ENCODE measurements at places on chromosomes 6 and 20. TPM values are rescaled to one million over a fixed set of nuclear protein-coding genes. Genes with fewer than 3 reads are reported as not detected.
A peak's percentile ranks its signal among the peaks of the same experiment; 100 is the strongest.

DNA sequence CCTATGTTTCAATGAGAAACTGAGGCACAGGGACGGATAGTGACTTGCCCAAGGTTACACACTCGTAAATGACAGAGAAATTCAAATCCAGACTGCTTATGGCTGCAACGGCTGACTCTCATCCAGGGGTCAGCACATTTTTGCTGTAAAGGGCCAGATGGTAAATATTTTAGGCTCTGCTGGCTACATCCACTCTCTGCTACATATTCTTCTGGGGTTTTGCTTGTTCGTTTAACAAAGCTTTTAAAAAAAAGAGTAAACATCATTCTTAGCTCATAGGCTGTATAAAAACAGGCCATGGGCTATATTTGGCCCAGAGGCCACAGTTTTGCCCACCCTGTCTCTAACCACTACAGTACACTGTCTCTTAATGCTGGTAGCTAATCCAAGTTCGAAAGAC is 103.4 kb downstream of the PREX1 start:
- no peak for DNase-seq

- peak; percentile 98 for DNase-seq
These were observed at the start of gene BPHL for GRCh38 chr6:3118353-3119039. TSS of gene BPHL (plus strand) at chr6:3118711. CDS start at chr6:3118741, 30 bp downstream.

- DNase-seq, result no peak
These were observed 94.2 kb upstream of the SCP2D1 start for GRCh38 chr20:18719426-18719825.

DNA sequence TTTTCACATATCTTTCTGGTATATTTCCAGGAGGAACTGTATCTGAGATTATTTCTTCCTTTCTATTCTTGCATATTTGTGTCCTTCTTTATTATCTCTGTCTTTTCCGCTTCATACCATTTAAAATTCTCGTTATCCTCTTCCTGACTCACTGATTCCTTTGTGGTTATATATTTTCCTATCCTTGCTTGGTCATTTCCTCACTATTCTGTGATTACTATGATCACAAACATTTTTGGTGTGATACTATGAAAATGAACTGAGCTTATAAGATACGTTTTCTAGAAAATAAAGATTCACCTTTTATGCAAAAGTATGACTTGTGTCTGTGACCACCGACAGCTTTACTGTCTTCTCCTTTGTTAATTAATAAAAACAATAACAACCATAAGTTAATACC is 26.5 kb upstream of the MYCT1 start:
- no peak for DNase-seq

GRCh38 chr6:151494235-151494935 is 568 bp downstream of the CCDC170 start:
- peak; percentile 42 for DNase-seq

- peak; percentile 45 for DNase-seq
These were observed 47.1 kb downstream of the MCUR1 start for GRCh38 chr6:13767121-13767808.

DNA sequence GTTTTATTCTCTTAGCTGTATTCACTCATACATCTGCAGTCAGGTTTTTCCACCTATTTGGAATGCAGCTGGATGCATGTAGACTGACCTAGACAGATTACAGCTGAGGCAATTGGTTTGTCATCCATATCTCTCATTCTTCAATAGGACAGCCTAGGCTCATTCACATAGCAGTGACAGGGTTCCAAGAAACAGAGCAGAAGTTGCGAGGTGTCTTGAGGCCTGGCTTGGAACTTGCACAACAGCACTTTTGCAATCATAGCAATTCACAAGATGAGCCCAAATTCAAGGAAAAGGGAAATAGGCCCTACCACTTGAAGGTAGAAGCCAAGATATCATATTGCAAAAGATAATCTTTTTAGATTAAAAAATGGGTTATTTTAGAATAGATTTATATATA is 508.9 kb upstream of the JAG1 start:
- no peak for DNase-seq

GRCh38 chr20:52035498-52035897 is 156.1 kb downstream of the ZFP64 start:
- DNase-seq, result no peak

DNA sequence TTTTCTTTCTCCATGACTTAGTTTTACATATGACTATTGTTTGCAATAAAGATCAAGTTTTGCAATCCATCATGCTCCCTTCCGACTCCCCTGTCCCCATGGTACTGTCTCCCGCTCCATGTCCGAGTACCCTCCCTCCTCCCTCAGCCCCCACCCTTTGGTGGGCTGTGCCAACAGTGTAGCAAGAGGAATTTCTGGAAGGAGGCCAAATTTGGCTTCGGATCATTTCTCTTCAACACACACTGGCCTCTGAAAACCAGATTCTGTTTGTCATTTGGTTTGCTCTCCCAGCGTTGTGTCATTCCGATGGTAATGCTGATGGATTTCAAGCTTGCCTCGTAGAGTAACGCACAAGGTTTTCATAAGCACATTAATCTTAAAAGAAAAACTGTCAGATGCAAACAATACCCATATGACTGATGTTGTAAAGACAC is 22.9 kb upstream of the PAX1 start:
- no peak for DNase-seq

DNA sequence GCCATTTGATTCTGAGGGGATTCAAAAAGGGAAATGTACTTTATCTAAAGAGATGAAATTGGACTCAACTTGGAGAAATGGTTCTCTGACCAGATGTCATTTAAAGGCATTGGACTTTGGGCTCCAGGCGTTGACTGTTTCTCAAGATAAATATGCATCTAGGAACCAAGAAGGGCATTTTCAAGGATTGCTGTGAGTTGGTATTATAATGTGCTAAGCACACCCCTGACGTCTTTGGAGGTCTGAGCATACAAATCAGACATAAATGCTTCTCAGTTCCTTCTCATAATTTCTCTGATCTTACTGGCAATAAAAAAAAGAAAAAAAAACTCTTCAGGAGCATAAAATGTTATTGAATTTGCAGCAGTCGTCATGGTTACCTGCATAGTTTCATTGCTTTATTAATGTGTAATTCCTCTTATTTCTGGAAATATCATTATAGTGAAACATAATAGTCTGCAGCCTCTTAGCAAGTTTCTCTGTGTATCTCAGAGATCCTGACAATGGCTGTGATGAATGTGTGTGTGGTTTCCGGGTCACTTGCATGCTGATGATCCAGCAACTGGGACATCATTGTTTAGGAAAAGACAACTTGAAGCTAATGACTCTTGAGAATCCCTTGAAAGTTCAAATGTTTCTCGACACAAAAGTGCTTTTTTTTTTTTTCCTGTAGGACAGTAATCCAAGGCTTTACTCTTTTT is 136.0 kb downstream of the AIG1 start:
- no peak for DNase-seq

GRCh38 chr6:24743944-24744335 is 25.0 kb upstream of the C6orf62 start:
- no peak for DNase-seq

- DNase-seq, result no peak
These were observed 35.3 kb upstream of the MYBL2 start for GRCh38 chr20:43631598-43631997.

GRCh38 chr6:168554898-168555617 is 114.1 kb downstream of the SMOC2 start:
- DNase-seq, result no peak

DNA sequence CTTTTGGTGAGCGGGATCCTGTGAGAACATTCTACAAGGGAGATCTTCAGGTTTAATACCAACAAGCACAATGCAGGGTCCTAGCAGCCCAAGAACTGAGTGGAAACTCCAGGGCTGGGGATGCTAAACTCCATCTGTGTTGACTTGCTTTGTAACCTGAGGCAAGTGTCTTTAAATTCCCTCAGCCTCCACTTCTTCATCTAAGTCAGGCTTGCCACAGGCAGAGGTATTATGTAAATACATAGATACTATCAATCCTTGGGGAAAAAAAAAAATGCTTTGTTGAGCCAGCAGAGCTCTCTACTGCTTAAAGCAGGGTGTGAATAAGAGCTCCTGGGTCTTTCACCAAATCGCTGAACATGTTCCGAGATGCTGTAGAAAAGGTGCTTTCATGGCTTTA is 114.2 kb upstream of the PHACTR1 start:
- no peak for DNase-seq

DNA sequence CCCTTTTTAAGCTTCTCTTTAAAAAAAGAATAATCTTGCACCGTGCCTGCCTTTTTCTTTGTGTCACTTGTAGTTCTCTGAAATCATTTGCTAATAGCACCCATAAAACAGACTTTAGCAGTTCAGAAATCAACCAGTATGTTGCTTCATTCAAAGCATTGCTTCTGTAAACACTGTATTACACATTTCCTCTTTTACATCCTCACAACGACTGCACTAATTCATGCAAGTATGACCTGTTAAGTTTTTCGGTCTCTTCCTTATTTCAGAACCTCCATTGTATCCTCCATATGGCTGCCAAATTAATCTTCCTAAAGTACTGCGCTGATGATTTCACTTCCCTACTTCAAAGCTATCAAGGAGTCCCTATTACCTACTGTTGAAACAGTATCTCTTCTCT is 142.9 kb upstream of the RNF217 start:
- DNase-seq, result no peak

- DNase-seq, result no peak
These were observed 4.6 kb upstream of the ZSCAN31 start for GRCh38 chr6:28340310-28341095.

GRCh38 chr6:21712213-21712612 is 118.7 kb downstream of the SOX4 start:
- DNase-seq, result no peak

GRCh38 chr6:7343546-7344475 is 30.8 kb upstream of the SSR1 start:
- DNase-seq, result no peak

GRCh38 chr6:44122801-44123200 is 4.5 kb downstream of the MRPL14 start:
- no peak for DNase-seq

GRCh38 chr6:137884149-137884909 is 17.3 kb downstream of the TNFAIP3 start:
- DNase-seq, result no peak

GRCh38 chr6:33028220-33028849 is 18.9 kb upstream of the HLA-DOA start:
- no peak for DNase-seq

GRCh38 chr20:11544029-11544678 is 373.5 kb upstream of the BTBD3 start:
- DNase-seq, result peak; percentile 43

DNA sequence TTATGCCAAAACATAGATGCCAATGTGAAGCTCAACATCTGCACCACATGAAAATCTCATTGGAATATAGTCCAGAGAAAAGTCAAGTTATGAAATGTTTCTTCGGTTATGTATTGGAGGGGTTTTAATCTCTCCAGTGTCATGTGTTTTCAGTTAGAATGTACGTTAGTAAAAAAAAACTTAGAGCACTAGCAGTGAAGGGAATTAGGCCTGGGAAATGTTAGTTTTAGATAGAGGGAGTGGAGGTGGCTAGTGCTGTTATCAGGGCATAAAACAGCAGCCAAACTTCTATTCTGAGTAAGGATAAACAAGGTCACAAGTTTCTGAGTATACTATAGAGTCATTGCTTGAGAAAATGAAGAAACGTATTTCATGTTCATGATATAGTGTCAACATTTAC is 42.9 kb downstream of the HDGFL1 start:
- DNase-seq, result no peak

DNA sequence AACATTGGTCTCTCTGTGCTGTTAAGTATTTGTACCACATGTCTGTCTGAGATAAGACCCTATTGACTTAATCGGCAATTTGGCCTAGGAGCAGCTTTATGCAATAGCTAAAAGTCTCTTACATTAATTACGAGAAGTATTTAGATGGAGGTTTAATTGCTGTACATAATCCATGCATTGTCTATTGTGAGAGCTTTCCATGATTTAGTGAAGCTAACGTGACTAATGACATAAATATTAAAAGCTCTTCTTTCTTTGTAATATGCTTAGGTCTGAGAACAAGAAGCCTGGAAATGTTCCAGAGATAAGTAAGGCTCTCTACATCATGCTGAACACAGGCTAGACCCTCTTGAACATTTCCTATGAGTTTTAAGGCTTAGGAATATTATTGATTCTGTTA is 32.7 kb upstream of the FAM83B start:
- no peak for DNase-seq

Gene RAB44
- 0.75 TPM for total RNA-seq

Gene ZSCAN26
- 17.2 TPM for total RNA-seq

Gene TUBB2B
- 24.5 TPM for total RNA-seq

Gene DPPA5
- not detected for total RNA-seq

Gene ACOT8
- 35.7 TPM for total RNA-seq

Gene ZBTB46
- total RNA-seq, result 9.0 TPM

Gene PLN
- total RNA-seq, result 152 TPM

Gene ABHD16B
- total RNA-seq, result not detected

Gene TMEM74B
- 2.0 TPM for total RNA-seq
